Stimulated activated naive CD8-positive, alpha-beta T cell treated with anti-CD3 and anti-CD28 coated beads, Interleukin-15, Interleukin-2, amounts not matched to agents 100 U/mL and 50 U/mL, for 24 hours (primary cell): ENCODE measurements at places on chromosomes 11 and 22.

GRCh38 chr11:68009391-68010089 is 587 bp upstream of the ALDH3B1 start:
- DNase-seq: no peak

GRCh38 chr22:47997052-47997590 is 1234.7 kb downstream of the TBC1D22A start:
- no peak for DNase-seq

- no peak for DNase-seq
These were observed 22.4 kb downstream of the PANX1 start for GRCh38 chr11:94150704-94151685.

- no peak for DNase-seq
These were observed 244.1 kb downstream of the MN1 start for GRCh38 chr22:27557286-27558008.

DNA sequence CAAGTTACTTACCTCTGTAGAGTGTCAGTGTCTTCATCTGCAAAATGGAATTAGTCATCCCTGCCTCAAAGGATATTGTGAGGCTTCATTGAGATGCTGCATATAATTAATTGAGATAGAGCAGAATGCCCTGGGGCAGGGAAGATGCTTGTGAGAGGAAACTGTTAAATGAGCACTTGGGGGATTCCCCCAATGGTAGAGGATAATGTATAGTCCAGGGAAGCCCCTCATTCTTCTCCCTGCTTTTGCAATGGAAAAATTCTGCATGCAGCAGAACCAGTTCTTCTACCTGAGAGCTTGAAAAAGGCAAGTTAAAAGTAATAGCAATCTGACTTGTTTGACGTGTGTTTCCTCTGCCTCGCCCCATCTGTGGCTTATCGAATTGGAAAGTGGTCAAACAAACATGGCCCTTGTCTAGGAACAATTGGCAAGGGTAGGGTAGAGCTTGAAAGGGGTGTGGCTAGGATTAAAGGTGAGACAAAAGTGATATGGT is 90.9 kb downstream of the NAV2 start:
- no peak for DNase-seq

GRCh38 chr11:89443361-89444322 is 47.5 kb downstream of the NOX4 start:
- DNase-seq: no peak

GRCh38 chr11:68148879-68149278 is 27.7 kb upstream of the CHKA start:
- no peak for DNase-seq

GRCh38 chr22:21102659-21103267 is 57.0 kb downstream of the LRRC74B start:
- peak; percentile 89 for DNase-seq
